IMR-90 (cell line): ENCODE measurements at places on chromosomes 1 and 21. TPM values are rescaled to one million over a fixed set of nuclear protein-coding genes. Genes with fewer than 3 reads are reported as not detected.

DNA sequence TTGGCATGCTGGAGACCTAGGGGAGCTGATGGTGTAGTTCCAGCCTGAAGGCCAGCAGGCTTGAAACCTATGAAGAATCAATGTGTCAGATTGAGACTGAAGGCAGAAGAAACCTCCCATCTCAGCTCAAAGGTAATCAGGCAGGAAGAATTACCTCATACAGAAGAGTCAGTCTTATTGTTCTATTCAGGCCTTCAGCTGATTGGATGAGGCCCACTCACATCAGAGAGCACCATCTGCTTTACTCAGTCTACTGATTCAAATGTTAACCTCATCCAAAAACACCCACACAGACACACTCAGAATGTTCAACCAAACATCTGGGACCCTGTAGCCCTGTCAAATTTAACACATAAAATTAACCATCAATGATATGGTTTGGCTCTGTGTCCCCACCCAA, 13.7 kb upstream of the CCN1 start:
- DNase-seq = peak; percentile 39

- no peak for DNase-seq
Observed at GRCh38 chr1:6328091-6328490, 65.5 kb downstream of the ACOT7 start.

DNA sequence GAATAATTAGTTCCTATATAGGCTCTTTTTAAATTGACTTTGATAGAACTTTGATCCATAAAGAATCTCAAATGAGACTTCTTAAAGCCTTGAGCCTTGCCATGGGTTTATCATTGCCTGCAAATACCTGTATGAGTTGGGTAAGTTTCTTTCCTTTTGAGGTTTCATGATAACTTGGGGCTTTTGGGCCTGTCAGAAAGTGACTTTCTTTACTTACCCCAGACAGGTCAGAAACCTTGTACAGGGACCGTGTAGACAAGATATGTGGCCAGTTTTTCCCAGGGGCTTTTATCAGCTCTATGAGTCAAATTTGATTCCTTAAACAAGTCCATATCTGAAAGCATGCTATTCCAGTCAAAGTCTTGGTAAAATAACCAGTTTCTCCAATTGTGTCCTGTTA, 17.3 kb downstream of the KCTD3 start:
- no peak for DNase-seq

- DNase-seq = no peak
Observed at GRCh38 chr1:100485855-100486258, 52.1 kb upstream of the GPR88 start.

- DNase-seq = no peak
Observed at GRCh38 chr1:5725406-5725805, 266.8 kb downstream of the NPHP4 start.

DNA sequence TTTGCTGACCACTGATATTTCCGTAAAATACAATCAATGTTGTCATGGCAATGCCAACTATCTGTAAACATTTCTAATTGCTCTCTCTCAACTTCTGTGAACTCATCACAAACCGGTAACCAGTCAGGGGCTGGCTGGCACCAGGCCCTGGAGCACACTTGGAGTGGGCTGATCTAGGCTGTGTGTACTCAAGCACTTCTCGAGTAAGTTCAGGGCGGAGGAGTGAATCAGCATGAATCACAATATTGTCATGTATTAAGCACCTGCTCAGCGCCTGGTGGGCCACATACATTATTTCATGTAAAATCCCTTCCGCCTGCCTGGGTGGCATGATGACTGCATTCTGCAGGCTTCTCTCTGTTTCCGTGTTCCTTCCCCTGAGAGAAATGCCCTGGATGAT, 212.4 kb downstream of the FOXD2 start:
- DNase-seq = peak; percentile 80

DNA sequence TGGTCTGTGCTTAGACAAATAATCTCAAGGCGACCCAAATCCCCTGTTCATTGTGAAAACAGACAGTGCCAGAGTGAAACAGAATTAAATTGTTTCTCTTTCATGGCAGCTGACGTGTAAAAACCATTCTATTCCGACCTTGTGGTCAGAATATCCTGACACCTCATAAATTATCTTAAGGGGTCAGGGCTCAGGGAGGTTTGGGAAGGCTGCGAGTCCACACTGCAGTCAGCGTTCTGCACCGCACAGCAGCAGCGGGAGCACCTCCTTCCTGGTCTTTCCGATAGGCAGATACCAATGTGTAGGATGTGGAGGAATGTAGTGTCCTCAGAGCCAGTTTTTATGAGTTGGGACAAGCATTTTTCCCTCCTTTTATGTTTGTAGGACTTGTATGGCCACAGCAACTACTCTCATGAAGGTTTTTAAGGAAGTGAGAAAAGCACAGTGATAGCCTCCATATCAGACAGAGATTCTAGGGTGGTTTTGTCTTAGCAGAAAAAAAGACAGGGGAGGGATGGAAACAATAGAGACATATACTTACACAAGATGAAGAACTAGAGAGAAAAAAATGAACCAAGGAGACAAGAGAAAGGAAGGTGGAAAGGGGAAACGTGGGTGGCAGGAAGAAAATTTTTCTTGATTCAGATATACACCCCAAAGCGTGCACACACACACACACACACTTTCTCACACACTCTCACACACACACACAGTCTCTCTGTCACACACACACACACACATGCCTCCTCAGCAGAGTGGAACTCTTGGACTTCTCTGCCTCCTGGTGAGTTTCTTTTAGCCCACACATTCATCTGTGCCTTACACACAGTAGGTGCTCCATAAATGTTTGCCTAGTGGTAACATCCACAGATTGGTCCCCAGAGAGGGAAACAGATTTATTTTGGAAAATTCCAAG, 68.6 kb downstream of the NTMT2 start:
- DNase-seq = peak; percentile 28

GRCh38 chr1:206682111-206682510, 2.6 kb upstream of the MAPKAPK2 start:
- DNase-seq = no peak

DNA sequence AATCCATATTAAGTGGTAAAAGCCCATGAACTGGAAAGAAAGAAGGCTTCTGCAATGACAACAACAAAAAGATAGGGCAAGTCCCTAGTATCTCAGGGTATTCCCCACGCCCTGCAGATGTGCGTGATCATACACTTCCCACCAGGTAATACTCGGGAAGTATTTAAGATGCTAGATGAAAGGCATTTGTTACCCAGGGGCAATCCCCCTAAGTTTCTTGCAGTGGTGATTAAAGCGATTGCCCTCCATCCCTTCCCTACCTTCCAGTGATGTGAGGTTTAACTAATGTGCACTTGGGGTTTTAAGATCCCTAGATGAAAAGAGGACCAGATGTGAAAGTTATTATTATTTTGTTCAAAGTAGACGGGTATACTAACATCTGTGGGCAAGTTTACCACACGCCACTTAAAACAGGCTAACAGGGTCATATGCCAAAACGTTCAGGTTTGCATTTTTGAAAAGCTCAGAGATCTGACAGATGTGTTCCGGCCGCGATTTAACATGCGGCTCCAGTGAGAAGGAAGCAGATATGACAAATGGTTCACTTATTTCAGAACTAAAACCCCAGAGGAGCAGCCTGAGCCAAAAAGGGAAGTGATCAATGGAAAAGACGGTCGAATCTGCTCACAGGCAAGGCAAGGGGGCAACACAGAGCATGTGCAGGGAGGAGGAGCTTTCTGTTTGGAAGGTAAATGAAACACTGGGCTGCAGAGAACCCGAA, 17.4 kb downstream of the TIAM1 start:
- no peak for DNase-seq

DNA sequence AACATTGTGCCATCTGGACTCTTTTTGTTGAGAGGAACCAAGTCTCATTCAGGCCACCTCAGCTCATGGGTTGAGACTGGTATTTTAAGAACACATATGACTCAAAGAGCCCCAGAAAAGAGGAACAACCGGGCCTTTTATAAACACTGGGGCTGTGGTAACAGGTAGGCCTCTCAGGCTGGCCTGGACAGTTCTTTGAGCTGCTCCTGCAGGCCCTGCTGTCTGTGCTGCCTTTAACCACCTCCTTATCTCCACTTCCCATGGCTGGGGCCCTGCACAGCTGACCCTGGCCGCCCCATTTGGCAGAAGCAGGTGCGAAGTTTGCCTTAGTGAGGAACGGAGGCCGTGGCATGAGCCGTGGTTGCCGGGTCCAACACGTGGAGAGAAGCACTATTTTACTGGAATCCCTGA, 163.3 kb downstream of the RHOU start:
- DNase-seq = no peak

DNA sequence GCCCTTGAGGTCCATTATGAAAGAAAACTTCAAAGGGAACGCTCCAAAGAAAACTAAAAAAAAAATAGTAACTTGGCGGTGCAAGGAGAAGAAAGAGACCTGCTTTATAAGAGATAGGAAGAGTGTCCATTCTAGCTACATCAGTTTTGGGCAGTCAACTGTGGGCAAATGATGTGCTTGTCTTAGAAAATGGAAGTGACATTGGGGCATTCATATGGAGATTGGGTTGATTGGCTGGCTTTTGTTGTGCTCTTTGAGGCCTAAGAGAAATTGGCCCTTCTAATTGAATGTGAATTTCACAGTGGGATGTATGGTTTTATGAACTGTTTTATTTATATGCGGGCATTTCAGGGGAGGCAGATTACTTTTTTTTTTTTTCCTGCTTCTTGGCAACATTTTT, 13.2 kb downstream of the PPP1R12B start:
- DNase-seq = no peak

GRCh38 chr1:195763907-195764374, 844.3 kb downstream of the KCNT2 start:
- peak; percentile 0 for DNase-seq

- no peak for DNase-seq
Observed at GRCh38 chr1:248897412-248898337, 8.4 kb upstream of the PGBD2 start.

Gene PDPN
- total RNA-seq = not detected in 2 replicates

Gene SLFNL1
- under 0.01 TPM in 2 replicates for total RNA-seq

Gene DNMT3L
- total RNA-seq = not detected in 2 replicates

Gene PGBD5
- total RNA-seq = 0.18 and 0.28 TPM in 2 replicates

Gene SPOCD1
- total RNA-seq = 42.2 and 59.7 TPM in 2 replicates

Gene WDR77
- total RNA-seq = 73.6 and 80.8 TPM in 2 replicates
